ENCODE measurements at places on chromosomes 11 and 22. TPM values are rescaled to one million over a fixed set of nuclear protein-coding genes. Genes with fewer than 3 reads are reported as not detected.
A peak's percentile ranks its signal among the peaks of the same experiment; 100 is the strongest.

GRCh38 chr11:109606256-109606655 is 184.3 kb downstream of the C11orf87 start:
- H3K27me3 ChIP-seq = no peaks in the 10 kb centered on the region
- peaks cover 14% of the 10 kb centered on the region for H3K4me1 ChIP-seq
- H3K27ac ChIP-seq = no peak overlapping the region

SEC14L2 gene
- total RNA-seq = 2.5 TPM

GRCh38 chr11:4619514-4619913 is 11.5 kb upstream of the TRIM68 start:
- H3K4me1 ChIP-seq = no peaks in the 10 kb centered on the region
- no peak overlapping the region for H3K27ac ChIP-seq
- no peaks in the 10 kb centered on the region for H3K27me3 ChIP-seq
- H3K36me3 ChIP-seq = no peaks in the 10 kb centered on the region

DNA sequence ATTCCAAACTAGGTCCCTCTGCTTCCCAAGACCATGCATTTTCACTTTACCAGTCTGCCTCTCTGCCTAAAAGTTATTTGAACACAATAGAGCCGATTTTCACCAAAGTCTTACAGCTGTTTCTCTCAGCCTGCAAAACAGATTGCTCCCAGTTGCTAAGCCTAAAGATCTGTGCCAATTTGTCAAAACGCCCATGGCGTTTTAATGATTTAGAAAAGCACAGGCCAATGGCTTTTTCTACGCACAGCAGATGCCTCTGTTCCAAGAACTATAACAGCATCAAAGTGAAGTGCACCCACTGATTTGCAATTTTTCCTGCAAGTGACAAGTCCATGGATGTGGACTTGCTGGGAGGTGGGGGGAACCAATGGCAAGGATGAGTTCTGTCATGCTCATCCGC is 173.9 kb upstream of the SYN3 start:
- peak; percentile 13 for DNase-seq
- no peak overlapping the region for H3K27ac ChIP-seq
- H3K4me1 ChIP-seq = no peaks in the 10 kb centered on the region
- H3K4me3 ChIP-seq = no peak overlapping the region

DNA sequence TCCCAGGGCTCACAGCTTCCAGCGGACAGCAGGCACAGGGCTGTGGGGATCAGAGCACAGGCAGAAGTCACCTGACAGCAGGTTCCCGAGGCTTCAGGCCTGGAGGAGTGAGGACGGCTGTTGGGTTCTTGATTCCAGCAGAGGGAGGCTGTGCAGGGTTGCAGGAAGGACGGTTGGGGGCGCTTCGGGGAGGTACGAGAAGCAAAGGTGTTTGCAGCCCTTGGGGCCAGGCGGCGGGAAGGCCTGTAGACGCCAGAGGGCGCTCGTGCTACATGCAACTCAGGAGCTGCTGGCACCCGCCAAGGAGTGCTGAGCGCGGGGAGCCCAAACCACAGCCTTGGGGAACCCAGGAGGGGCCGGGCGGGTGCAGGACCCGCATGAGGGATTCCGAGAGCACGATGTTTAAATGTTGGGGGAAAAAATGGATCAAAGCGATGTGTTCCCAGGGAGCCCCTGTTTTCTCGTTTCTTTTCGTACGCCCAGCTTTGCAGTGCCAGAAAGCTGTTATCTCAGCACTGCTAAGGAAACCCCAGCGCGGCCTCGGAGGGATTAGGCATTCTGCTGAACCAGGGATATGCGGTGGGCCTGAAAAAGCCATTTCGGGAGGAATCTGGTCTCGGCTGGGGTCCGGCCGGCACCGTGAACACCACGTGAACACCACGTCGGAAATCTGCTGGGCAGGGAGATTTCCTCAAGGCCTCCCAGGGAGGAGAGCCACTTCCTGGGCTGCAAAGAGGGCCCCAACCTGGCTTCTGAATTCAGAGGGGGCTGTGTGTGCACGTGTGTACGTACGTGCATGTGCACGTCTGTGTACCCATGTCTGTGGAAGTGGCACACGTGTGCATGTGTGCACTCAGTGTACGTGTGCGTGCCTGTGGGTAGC is 88.1 kb downstream of the KCNQ1 start:
- peaks cover 4% of the 10 kb centered on the region for H3K27me3 ChIP-seq
- H3K36me3 ChIP-seq = no peaks in the 10 kb centered on the region
- peak overlapping the region; percentile 86 for H3K27ac ChIP-seq
- peaks cover 57% of the 10 kb centered on the region for H3K4me1 ChIP-seq
- H3K4me3 ChIP-seq = no peak overlapping the region

DNA sequence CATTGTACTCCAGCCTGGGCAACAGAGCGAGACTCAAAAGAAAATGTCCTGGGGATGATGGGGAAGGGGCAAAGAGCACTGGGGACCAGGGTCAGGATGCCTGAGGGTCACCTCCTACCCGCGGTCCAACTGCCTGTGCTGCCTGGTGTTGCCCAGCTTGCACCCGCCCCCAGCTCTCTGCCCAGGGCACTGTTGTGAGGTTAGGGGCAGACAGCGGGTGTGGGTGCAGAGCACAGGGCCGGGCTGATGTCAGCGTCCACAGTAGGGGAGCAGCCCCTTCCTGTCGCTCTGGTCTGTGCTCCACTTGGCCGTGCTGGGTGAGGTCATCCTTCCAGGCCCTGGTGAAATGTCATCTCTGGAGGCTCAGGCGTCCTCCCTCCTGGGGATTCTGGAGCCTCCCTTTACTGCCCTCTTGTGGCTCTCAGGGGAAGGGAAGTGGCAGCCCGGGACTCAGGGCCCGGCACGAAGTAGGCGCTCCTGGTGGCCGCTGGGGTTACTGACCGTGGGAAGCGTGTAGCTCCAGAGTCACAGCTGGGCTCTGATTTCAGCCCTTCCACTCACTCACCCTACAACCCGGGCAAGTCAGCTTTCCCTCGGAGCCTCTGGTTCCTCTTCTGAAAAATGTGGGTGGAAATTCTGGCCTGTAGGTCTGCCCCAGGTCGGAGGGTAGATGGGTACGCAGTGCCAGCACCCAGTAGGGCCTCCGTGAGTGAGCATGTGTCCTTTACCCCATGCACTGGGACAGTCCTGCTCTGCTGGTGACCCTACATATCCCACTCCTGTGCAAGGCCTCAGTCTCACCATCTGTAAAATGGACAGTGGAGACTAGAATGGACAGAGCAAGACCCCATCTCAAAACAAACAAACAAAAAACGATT is 17.3 kb upstream of the PRR5 start:
- DNase-seq = peak; percentile 84
- H3K36me3 ChIP-seq = no peaks in the 10 kb centered on the region
- no peak overlapping the region for H3K27ac ChIP-seq

GRCh38 chr11:63023222-63023814 is 7.7 kb upstream of the SLC22A8 start:
- peaks cover 24% of the 10 kb centered on the region for H3K4me1 ChIP-seq
- no peaks in the 10 kb centered on the region for H3K36me3 ChIP-seq
- no peak for DNase-seq
- no peak overlapping the region for H3K27ac ChIP-seq
- H3K27me3 ChIP-seq = peaks cover 2% of the 10 kb centered on the region

DNA sequence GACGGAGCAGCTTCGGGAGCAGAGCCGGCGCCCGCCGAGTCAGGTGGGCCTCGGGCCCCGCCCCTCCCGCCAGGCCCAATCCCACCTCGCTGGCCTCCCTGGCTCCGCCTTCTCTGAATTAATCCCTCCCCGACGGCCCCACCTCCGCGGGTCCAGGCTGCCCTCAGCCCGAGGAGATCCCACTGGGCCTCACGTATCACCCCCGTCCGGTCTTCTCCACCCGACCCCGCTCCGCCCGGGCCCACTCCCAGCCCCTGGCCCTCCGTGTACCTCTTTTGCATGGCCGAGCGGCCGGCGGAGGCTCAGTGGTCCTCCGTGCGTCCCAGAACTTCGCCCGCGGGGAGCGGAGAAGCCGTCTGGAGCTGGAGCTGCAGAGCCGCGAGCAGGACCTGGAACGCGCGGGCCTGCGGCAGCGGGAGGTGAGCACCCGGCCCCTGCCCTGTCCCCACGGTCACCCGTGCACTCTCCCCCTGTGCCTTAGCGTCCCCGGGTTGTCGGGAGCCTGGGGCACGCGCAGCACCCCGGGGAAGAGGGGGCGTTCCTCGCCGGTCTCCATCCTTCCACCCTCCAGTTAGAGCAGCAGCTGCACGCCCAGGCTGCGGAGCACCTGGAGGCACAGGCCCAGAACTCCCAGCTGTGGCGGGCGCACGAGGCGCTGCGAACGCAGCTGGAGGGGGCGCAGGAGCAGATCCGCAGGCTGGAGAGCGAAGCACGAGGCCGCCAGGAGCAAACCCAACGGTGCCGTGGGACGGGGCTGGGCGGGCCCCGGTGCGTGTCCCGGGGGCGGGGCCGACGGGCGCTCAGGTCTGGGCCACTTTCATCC is 2.2 kb upstream of the CD151 start:
- H3K36me3 ChIP-seq = peaks cover 9% of the 10 kb centered on the region
- peak overlapping the region; percentile 29 for H3K4me3 ChIP-seq
- H3K4me1 ChIP-seq = peaks cover 87% of the 10 kb centered on the region
- DNase-seq = peak; percentile 83

- no peaks in the 10 kb centered on the region for H3K36me3 ChIP-seq
- no peaks in the 10 kb centered on the region for H3K27me3 ChIP-seq
- H3K4me1 ChIP-seq = peaks cover 5% of the 10 kb centered on the region
- no peak overlapping the region for H3K4me3 ChIP-seq
Measured at GRCh38 chr11:123518496-123519054, 88.5 kb downstream of the GRAMD1B start.

OR5A2 gene
- not detected for total RNA-seq

GRCh38 chr11:134120921-134121526 is 52.2 kb downstream of the JAM3 start:
- H3K36me3 ChIP-seq = no peaks in the 10 kb centered on the region
- DNase-seq = peak; percentile 95
- peak overlapping the region; percentile 97 for H3K27ac ChIP-seq
- H3K4me3 ChIP-seq = peak overlapping the region; percentile 9
- peaks cover 40% of the 10 kb centered on the region for H3K4me1 ChIP-seq

RTN4R gene
- 7.3 TPM for total RNA-seq

GRCh38 chr22:37454857-37455686 is 27.8 kb upstream of the ELFN2 start:
- no peak overlapping the region for H3K27ac ChIP-seq
- H3K4me3 ChIP-seq = no peak overlapping the region

MYRF gene
- 0.49 TPM for total RNA-seq

DNA sequence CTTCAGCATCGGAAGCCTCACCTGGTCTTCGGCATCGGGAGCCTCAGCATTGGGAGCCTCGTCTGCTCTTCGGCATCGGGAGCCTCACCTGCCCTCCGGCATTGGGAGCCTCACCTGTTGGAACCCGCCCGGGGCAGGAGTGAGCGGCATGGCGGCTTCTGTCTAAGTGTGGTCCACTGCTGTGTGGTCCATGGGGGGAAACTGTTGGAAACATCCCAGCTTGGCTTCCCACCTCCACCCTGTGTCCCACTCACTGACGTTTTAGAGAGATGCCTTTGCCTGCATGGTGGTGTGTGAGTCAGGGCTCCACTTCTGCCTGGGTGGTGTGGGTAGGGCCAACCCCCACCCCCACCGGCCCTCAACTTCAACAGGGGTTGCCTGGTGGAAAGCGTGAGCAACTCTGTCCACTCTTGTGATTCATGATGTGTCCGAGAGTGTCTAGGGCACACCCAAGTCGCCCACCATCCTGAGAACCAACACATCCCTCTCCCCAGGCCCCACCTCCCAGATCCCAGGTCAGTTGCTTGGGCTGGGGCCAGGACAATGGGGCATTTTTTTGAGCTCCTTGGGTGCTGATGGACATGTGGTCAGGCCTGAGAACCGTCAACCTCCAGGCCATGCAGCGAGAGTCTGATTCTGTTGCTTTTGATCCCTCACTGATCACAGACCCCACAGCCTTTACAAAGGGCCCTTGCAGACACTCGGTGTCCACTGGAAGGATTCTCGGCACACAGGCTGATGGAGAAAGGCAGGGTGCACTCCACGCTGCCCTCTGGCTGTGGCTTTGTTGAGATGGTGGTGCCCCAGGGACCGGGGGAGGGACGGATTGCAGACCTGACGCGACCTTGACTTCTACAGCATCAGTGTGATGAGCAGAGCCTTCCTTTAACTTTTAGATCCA is 406.7 kb downstream of the TBC1D22A start:
- no peak for DNase-seq
- no peaks in the 10 kb centered on the region for H3K27me3 ChIP-seq
- H3K27ac ChIP-seq = no peak overlapping the region
- H3K4me3 ChIP-seq = no peak overlapping the region
- H3K36me3 ChIP-seq = no peaks in the 10 kb centered on the region

GRCh38 chr22:30286813-30287647 is 2.3 kb downstream of the CASTOR1 start:
- no peaks in the 10 kb centered on the region for H3K27me3 ChIP-seq
- no peak overlapping the region for H3K27ac ChIP-seq

RNF214 gene
- 11.0 TPM for total RNA-seq

SHISA8 gene
- total RNA-seq = 0.09 TPM

DNA sequence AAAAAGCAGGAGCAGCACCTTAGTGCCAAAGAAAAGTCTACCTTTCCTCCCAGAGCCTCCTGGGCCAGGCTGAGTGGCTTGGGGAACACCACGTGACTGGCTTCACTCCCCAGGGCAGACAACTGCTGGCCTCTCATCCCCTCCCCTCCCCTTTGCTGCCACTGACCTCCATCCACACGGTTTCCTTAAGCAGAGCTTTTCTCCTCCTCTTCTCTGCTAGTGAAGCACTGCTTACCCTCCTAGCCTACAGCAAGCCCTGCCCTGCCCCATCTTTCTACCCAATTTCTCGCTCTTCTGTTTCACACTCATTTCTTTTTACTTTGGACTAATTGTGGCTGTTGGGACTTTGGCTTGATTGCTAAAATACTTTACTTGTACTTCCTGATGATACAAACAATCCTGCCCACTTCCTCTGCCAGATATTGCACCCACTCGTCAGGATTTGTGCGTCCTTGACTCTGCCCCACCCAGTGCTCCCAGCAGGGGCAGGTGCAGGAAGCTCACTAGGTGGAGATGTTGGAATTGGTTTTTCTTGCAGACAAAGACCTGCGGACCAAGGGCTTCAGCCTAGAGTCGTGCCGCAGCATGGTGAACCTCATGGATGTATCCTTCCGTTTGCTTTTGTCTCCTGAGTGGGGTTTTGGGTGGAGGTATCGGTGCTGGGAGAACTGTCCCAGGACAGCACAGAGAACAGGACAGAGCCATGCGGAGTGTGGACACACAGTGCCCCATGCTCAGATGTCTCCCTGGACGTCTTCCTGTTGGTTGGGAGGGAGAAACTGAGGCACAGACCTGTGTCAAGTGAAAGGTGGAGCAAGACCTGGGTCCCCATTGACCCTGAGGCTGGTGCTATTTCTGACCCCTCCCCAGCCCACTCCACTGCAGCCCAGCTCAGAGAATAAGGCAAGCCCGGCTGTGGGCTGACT is 27.3 kb downstream of the CAPN1 start:
- H3K4me1 ChIP-seq = peaks cover 27% of the 10 kb centered on the region
- no peak for DNase-seq
- no peak overlapping the region for H3K27ac ChIP-seq
- H3K36me3 ChIP-seq = peaks cover 75% of the 10 kb centered on the region
- H3K27me3 ChIP-seq = no peaks in the 10 kb centered on the region
